ENCODE measurements at places on chromosomes 1 and 21.

GRCh38 chr1:34165422-34165921 is 442 bp upstream of the CSMD2 start:
- DNase-seq: no peak

GRCh38 chr1:161161652-161162051 is 2.4 kb downstream of the USP21 start:
- no peak for DNase-seq

DNA sequence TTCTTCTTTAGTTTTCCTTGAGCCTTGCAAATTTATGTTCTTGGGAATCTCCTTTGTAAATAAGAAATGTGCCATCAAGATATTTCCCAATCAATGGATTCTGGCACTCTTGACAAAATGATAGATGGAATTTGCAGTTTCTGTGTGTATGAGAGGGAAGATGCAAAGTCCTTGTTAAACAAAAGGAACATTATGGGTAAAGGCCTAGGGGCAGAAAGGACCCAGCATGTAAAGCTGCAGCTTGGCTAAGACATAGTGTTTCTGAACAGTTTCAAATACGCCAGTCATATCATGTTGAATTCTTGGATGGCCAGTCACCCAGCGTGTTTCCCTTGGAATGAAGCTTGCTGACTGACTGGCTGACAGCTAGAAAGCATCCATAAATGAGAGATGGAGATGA is 210.8 kb downstream of the NFIA start:
- DNase-seq: no peak

DNA sequence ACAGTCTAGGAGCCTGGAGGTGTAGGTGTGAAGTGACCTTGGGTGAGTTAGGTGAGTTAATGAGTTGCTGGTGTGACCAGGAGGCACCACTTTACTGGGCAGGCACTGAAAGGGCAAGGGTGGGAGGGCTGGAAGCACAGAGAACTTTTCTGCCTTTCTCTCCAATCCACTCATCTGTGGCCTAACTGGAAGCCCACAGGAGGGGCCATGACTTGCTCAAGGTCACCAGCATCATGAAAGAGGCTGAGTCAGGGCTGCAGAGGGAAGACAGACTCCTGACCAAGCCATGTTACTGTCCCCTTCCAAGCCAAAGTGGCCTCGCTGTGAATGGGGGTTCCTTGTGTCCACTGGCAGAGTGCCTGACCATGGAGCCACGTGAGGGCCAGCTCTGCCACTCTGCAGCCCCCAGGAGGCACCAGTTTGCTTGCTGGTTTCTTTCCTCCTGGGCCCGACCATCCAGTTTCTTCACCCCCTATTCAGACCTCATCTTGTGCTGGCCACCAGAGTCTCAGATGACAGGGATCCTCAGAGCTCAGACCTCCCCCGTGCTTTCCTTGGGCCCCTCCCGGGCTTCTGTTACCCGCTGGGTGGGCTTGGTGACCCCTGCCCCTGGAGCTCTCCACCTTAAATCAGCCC is 4.3 kb upstream of the BSND start:
- no peak for DNase-seq

All from activated gamma-delta T cell treated with Interleukin-2 at 50 U/mL for 16 hours (primary cell).